ENCODE measurements at places on chromosomes 4 and X.

DNA sequence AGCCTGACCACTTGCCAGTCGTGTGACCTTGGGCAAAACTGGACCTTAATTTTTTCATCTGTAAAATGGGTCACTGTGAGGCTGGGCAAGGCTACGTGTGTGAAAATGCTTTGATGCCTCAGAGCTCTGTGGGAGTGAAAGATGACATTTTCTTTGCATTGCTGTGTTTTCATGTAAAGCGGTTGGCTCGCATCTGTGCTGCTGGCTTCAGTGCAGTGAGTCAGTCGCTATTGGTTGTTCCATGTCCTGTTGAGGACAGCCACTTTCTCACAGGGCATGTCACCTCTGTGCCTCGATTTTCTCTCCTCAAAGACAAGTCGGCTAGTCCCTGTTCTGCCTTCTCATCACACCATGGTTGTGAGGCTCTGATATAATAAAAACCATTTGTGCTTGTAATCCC is 4.4 kb downstream of the MTMR1 start:
- no peak for DNase-seq

GRCh38 chr4:163612762-163613161 is 118.3 kb downstream of the TMA16 start:
- DNase-seq: no peak

GRCh38 chrX:31213941-31214340 is 142.1 kb upstream of the FTHL17 start:
- DNase-seq: no peak

GRCh38 chr4:184833046-184833838 is 7.5 kb upstream of the ACSL1 start:
- DNase-seq: no peak

GRCh38 chrX:29487214-29487613 is 728.1 kb upstream of the MAGEB2 start:
- no peak for DNase-seq

GRCh38 chr4:154731756-154732155 is 12.0 kb upstream of the LRAT start:
- DNase-seq: no peak
